Activated naive CD4-positive, alpha-beta T cell treated with anti-CD3 and anti-CD28 coated beads, Interleukin-2, amount 50 U/mL, for 16 hours (primary cell): ENCODE measurements at places on chromosomes 5 and 9.

- peak; percentile 14 for DNase-seq
Observed at GRCh38 chr5:163565931-163566608, 60.7 kb downstream of the MAT2B start.

GRCh38 chr9:104758974-104759373 lies 5.0 kb upstream of the NIPSNAP3B start:
- no peak for DNase-seq

DNA sequence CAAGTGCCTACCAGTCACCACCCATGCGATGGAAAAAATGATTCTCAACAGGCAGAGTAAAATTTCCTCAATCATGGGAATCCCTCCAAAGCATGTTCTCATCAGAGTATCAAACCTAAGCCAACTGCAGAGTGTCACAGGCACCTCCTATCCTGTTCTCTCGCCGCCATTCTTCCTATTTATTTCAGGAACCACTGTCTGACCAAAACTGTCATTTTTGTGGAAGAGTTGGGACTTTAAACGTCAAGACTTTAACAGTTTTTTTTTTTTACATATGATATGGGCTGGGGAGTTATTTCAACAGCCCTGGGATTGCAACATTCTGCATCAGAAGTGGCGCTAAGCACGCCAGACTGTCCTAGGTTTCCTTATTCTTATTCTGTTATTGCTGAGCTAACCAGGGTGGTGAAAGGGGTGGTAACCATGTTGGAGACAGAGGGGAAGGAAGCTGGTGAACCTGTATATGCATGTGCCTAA lies 29.5 kb downstream of the PFDN1 start:
- DNase-seq = no peak

DNA sequence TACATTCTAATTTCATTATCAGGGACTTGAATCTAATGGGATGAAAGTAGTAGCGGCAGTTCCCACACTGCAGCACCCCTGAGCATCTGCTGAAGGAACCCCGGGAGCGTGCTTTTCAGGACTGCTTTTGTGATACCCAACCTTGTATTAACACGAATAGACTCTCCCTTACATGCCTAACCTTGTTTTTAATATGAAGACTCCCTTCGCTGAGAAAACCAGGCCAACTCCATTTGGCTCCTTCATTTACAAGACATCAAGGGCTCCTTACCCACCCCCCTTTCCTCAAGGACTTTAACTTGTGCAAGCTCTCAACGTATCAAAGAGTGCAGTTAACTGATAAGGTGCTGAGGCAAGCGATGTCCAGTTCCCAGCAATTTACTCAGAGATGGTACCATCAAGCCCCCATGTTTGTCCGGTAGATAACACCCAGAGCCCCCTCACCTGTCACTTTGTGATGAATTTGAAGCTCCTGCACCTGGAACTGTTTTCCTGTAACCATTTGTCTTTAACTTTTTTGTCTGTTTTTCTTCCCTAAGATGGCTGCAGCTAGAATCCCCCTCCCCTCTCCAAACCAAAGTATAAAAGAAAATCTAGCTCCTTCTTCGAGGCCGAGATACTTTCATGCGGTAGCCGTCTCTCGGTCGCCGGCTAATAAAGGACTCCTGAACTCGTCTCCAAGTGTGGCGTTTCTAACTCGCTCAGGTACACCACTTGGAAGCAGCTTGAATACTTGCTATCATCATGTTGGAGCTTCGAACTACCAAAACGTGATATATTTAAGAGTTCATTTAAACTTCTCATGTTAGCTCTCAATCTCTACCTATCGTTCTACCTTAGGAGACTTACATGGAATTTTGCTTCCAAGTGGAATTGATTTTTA lies 10.7 kb downstream of the HNRNPH1 start:
- DNase-seq = no peak
